HuH-7 (cell line): ENCODE measurements at places on chromosomes 11 and 22.

DNA sequence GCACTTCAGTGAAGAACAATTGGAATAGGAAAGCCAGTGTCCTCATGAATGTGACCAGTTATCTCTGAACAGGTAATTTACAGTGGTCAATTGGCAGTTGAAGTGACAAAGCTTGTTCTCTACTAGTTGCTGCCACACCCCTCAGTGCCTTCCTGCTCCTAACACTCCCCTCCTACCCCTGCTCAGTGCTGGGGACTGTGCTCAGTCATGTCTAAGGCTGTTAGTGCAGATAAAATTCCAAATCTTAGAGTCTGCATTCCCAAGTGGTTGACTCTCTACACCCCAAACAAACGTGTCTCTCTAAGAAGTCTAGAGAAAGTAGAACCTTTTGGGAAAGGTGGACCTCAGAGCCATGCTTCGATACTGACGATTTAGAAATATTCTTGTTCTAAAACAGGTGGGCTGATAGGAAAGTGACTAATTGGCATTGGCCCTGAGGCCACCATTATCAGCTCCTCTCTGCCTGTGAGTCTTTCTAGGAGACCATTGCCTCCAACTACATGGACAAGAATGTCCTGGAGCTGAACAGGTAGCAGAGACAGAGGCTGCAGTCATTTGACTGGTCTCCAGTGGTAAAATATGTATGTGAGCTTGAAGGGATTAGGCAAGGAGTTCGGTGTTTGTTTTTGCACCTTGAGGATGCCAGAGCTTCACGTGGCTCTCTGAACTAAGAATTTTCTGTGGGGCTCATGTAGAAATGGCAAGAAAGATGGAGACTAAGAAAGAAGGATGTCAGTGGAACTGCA lies 22.1 kb upstream of the NNMT start:
- no peak for DNase-seq

- DNase-seq = no peak
Observed at GRCh38 chr11:36061471-36061870, 117.6 kb downstream of the LDLRAD3 start.

DNA sequence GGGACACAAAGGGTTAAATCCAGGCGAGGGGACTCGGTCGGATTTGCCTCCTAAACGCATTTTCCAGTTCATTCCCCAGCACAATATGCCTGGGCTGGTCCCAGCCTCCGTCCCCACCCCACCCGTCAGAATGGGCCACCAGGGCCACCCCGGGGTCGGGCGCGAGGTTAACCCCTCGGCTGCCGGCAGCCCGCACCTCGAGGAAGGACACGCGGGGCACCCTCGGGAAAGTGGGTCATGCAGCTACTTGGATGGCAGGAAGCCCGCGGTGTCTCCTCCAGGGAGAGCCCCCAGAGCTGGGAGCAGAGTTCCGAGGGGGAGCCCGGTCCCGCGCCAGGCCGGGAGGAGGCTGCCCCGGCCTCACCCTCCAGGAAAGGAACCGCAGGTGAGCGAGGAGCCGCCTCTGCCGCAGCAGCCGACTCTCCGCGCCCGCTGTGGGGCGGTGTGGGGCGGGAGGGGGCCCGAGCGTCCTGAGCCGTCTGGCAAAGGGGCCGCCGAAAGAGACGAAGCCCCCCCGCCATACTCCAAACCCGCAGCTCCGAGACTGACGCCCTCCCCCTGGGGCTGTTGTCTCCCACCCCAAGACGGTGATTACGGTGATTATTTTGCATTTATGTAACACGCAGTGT lies 1.4 kb downstream of the NECTIN1 start:
- peak; percentile 65 for DNase-seq

DNA sequence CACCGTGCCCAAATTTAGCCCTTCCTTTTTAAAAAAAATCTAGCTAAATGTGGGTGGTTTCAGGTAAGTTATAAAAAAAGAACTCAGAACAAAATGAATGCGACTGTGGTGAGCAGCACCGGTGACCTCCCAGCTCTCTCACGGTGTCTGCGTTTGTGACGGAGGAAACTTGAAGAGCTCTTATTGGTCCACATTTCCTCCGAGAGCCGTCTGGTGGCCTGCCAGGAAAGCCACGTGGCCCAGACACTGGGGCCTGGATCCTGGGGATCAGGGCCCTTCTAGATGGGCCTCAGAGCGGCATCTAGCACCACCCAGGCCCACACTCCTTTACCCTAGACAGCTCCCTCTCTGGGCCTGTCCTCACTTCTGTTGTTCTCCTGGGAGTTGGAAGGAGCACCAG lies 39.5 kb downstream of the B3GAT1 start:
- DNase-seq = no peak

DNA sequence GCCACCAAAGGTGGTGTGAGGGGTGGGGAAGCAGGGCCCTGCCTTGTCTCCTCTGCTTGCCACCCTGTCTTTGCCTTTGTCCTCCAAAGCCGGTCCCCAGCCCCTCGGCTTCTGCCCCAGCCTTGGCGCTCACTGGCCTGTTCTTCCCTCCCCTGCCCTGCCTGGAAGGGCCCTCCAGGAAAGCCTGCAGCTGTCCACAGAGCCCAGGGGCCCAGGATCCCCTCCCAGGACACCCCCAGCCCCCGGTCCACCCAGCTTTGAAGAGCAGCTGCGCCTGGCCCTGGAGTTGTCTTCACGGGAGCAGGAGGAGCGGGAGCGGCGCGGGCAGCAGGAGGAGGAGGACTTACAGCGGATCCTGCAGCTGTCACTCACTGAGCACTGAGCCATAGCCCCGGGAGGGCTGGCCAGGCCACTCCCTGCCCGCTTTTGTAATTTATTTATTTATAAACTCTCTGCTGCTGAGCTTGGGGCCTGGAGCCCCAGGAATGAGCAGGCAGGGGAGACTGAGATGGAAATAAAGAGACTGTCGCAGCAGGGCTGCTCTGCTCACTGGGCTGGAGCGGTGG lies 1.3 kb upstream of the SSH3 start:
- DNase-seq = no peak

DNA sequence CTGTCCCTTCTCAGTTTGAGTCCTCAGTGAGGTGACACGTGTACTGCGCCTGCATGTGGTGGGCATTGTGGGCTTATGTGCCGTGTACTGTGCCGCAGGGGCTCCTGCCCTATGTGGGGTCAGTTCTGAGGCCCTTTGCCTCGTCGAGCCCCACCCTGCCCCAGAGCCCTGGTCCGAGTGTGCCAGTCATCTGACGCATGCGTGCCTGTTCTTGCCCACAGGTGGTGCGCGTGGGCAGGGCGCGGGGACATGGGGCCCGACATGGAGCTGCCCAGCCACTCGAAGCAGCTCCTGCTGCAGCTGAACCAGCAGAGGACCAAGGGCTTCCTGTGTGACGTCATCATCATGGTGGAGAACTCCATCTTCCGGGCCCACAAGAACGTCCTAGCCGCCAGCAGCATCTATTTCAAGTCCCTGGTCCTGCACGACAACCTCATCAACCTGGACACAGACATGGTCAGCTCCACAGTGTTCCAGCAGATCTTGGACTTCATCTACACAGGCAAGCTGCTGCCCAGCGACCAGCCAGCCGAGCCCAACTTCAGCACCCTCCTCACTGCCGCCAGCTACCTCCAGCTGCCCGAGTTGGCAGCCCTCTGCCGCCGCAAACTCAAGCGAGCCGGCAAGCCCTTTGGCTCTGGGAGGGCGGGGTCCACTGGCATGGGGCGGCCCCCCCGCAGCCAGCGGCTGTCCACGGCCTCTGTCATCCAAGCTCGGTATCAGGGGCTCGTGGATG lies 22.3 kb upstream of the TMEM191C start:
- DNase-seq = no peak
